NCI-H2171 treated with DMSO at 0.1 percent for 48 hours (cell line): ENCODE measurements at places on chromosomes 7 and 10.

- no peak for DNase-seq
Observed at GRCh38 chr7:158796667-158797066, 32.6 kb downstream of the ESYT2 start.

DNA sequence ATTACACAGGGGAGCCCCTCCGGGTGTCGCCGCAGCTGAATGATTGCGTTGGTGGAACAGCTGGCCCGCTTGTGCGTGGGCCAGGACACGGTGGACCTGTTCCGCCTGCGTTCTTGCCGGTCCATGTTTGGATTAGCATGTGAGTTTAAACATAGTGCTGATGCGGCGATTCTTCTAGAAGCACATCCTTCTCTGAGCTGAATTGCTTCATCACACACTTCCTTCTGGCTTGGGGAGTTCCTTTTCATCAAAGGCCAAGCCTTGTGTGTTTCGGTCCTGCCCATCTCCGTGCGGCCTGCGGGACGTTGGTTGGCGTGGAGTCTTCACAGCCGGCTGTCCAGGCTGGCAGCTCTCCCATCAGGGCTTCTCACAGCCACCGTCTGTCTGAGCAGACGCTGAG lies 45.5 kb upstream of the SLC29A4 start:
- DNase-seq, result no peak

DNA sequence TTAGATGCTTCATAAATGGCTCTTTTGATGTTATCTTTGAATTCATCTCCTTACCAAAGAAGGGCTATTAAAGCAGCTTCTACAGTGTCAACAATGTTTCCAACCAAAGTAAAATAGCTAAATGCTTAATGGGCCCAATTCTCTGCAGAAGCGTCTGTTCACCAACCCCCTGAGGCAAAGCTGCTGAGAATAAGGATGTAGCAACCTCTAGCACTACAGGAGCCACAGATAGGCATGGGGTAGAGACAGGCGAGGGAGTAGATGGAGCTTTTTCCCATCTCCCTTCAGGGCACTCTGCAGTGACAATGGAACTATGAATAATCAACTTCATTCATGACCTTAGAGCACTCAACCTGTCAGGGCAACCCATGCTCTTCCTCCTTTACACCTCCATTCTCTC lies 134.1 kb downstream of the FZD1 start:
- no peak for DNase-seq

DNA sequence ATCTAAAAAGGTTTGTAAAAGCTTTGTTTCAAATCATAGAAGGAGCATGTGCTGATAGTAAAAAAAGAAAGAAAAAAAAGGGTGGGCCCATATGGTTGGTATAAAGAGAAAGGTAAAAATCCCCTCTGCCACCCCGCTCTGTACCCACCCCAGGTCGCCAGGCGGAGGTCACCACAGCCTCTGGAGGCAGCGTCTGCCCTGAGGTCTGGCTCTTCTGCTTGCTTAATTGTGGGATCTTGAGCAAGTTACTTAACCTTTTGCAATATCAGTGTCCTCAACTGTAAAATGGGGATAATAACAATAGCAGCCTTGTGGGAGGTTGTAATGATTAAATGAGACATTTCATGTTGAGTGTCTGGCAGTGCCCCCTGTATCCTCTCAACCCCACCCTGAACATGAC lies 10.7 kb upstream of the PCBD1 start:
- DNase-seq, result no peak

DNA sequence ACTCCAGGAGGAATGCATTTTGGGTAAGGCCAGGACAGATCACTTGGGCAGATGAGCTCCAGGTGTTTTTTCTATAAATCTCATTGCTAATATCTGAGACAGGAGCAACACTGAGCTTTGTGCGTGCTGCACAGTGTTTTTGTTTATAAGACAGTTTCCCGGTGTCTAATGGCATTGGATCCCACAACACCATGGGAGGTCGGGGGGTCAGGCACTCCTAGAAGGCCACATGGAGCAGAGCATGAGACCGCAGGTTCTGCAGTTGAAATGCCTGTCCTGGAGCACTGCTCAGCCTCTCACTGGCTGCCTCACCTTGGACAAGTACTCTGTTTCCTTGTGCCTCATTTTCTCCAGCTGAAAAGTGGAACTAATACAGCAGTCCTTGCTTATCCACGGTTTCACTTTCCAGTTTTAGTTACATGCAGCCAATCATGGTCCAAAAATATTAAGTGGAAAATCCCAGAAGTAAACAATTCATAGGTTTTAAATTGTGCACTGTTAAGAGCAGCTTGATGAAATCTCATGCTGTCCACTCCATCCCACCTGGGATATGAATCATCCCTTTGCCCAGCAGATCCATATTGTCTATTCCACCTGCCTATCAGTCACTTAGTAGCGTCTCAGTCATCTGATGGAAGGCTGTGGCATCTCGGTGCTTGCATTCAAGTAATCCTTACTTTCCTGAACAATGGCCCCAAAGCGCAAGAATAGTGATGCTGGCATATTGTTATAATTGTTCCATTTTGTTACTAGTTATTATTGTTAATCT lies 35.2 kb downstream of the ATXN7L1 start:
- DNase-seq, result no peak

DNA sequence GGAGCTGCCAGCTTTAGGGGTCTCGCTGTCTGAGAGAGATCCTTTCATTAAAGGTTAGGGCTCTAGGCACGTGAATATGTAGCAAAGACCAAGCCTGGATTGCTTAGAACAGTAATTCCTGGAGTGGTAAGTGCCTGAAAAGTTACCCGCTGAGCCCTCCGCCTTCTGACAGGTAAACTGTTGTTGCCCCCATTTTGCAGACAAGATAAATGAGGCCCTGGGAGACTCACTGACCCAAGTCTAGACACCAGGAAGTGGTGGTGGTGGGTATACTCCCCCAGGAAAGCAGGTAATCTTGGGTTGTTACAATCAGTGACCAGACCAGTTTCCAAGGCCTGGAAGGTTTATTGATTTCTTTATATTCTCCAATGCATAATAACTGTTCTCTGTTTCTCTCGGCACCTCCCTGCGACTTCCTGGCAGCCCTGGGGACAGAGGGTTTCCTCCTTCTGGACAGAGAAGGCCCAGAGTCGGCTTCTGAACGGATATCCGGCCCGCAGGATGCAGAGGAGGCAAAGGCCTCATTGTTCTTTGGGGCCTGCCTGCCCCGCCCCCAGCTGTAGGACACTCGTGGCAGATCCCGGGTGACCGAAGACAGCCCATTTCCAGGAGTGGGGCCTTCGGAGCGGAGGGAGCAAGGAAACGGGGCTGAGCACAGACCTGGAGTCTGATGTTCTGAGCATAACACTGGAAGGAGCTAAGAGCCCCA lies 1.3 kb upstream of the GRK5 start:
- no peak for DNase-seq

DNA sequence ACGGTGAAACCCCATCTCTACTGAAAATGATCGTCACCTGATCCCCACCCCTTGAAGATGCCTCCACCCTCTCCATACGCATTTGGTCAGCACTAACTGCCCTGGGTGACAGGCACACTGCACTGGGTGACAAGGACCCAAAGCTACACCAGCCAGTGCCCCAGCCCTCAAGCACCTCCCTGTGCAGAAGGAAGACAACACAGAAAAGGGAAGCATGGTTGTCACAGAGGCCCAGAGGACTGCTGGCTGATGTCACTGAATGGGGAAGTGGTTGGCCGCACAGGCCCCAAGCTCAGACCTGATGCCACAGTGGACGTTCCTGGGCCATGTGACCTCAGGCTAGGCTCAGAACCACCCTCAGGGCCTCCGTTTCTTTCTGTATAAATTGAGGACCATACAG lies 4.2 kb upstream of the PILRA start:
- DNase-seq, result no peak

GRCh38 chr7:101924171-101924570 lies 106.7 kb downstream of the CUX1 start:
- no peak for DNase-seq

DNA sequence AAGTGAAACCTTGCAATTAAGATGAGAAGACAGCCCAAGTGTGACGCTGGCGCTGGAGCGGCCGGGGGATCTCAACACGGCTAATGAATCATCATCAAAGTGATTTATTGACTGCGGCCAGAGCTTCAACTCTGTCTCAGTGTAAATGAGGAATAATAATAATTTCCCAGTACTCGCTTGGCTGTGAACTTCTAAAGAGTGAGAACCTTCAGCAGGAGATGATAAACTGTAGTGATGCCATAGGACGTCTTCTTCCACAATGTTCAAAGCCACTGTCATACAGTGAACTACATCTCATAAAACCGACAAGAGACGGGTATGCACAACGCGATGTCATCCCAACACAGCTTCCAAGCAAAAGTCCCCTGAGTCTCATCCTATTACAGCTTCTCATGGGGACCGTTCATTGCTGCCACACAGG lies 123.6 kb upstream of the NOBOX start:
- no peak for DNase-seq

GRCh38 chr10:122373721-122374120 lies 787 bp upstream of the PLEKHA1 start:
- DNase-seq, result peak; percentile 34

GRCh38 chr7:153564391-153564790 lies 487.8 kb upstream of the DPP6 start:
- no peak for DNase-seq

GRCh38 chr10:111650088-111650487 lies 533.5 kb downstream of the GPAM start:
- no peak for DNase-seq

DNA sequence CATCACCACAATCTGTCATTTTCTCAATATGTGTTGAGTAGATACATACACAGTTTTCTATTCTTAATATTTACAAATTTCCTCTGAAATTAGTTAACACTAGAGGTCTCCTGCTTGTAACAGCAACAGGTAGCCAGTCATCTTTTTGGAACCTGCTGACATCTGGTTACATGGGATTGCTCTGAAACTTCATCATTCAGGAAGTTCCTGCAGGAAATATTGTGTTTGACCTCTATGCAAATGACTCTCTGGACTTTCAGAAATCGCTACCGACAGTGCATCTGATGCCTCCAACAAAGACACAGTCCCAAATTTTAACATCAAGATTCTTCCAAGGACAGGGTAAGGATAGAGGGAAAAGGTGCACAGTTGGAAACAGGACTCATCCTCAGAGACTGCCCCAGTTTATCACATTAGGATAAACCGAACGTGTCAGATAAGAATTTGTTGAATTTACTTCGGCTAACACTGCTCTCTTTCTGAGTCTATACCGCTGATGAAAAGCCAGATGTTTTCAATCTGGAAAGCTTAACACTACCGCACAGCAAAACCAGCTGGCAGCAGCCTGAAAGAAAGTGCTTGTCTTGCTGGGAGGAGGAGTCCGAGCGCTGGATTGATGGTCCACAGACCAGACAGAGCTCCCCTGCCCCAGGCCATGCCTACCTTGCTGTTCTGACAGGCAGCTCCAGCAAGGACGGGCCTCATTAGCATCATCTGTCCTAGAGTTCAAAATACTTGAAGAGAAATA lies 633.4 kb downstream of the PARD3 start:
- DNase-seq, result no peak

DNA sequence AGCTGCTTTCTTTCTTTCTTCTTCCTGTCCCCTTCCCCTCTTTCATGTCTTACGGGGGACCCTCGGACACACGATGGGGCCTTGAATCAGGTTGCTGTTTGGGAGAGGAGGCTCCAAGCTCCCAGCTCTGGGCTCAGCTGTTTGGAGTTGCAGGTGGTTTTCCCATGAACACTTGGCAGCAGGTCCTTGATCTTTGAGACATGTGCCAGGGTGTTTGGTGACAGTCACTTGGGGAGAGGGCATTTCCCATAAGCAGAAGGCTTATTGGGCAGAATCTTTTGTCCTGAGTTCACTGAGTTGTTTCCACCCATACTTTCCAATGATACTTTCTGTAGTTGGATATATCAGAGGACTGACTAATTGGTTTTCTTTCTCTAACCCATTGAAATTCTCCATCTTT lies 104.7 kb upstream of the SH2B2 start:
- DNase-seq, result peak; percentile 39

GRCh38 chr7:16202303-16202702 lies 219.0 kb downstream of the CRPPA start:
- no peak for DNase-seq

DNA sequence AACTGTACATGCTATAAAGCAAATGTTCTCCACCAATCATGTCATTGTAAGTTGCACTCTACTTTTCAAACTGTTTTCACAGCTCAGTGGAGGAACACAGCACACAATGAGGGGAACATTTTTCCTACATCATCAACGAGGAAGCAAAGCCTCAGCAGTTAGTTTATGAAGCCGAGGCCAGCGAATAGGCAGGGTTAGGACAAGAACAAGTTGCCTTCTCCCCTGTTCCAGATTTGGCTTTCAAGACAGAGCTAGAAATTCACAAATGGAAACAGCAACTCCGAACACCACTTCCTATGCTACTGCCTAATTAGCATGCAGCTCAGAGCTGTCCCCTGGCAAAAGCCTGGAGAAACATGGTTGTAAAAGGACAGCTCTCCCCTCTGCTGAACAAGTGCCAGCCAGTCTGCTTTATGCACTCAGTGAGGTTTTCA lies 19.8 kb downstream of the ITGB8 start:
- no peak for DNase-seq

DNA sequence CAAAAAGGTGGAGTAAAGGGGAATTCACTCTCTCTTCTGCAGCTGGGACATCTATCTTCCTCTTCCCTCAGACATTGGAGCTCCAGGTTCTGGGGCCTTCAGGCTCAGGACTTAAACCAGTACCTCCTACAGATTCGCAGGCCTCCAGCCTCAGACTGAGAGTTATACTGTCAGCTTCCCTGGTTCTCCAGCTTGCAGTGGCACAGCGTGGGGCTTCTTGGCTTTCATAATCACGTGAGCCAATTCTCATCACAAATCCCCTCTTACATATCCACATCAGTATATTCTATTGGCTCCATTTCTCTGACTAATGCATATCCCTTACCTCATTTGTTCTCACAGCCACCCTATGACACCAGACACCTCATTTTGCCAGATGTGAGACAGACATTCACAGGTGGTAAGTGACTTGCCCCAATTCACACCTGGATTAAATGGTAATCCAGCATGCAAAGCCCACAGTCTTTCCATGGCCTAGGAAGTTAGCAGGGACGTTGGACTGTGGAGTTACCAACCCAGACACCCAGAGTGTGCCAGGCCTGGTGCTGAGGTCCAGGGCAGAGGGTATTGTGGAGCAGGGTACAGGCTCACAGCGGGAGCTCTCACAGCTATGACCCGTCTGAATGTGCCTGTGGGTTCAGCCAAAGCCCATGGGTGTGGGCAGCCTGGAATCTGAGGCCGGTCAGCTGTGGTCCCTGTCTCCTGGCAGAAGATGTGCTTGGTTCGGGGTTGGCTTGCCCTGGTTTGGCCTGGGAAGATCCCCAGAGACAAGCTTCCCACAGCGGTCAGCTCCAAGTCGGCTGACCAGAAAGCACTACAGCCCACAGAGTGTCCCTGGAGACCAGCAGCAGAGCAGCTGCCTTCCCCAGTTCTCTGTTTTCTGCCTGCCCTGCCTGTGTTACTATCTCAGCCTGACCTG lies 18.4 kb upstream of the ZCCHC24 start:
- DNase-seq, result no peak

DNA sequence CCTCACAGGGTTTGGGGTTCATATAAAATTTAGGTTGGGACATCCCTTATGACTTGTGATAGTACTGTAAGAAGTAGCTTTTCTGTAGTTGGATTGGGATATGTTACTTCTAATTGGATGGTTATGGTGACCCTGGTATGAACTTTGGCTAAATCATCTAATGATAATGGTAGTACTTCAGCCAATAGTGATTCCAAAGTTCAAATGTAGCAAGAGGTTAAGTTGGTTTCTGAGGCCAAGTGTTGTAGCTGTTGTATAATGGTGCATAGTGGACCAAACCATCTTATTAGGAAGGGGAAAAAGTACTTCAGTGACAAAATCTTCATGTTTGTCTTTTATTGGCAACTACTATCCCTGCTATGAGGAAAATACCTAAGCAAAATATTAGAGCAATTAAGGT lies 542.1 kb upstream of the IGFBP3 start:
- DNase-seq, result no peak
